AG04450 (cell line): ENCODE measurements at places on chromosomes 12 and 14.

GRCh38 chr12:69492739-69493138 is 22.6 kb downstream of the FRS2 start:
- no peak for DNase-seq

- no peak for DNase-seq
Observed at GRCh38 chr12:52074971-52075724, 4.4 kb upstream of the SMIM41 start.

DNA sequence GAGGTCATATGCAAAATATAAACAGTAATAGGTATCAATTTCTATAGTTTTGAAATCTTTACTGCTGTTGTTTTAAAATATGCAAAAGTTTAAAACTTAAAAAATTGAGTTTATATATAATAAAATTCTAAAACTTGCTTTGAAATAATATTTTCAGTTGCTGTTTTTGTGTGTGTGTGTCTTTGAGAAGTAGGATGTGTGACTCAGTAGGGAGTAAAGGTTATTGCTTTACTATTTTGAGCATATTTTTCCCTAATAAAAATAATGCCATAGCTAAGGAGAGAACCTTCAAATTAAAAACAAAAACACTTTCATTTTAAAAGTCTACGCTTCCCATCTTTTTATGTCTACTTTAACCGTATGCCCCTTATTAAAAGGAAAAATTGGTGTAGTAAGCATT is 238.1 kb downstream of the FBXL14 start:
- DNase-seq, result no peak

- no peak for DNase-seq
Observed at GRCh38 chr12:52391618-52392002, 6.2 kb upstream of the KRT84 start.

DNA sequence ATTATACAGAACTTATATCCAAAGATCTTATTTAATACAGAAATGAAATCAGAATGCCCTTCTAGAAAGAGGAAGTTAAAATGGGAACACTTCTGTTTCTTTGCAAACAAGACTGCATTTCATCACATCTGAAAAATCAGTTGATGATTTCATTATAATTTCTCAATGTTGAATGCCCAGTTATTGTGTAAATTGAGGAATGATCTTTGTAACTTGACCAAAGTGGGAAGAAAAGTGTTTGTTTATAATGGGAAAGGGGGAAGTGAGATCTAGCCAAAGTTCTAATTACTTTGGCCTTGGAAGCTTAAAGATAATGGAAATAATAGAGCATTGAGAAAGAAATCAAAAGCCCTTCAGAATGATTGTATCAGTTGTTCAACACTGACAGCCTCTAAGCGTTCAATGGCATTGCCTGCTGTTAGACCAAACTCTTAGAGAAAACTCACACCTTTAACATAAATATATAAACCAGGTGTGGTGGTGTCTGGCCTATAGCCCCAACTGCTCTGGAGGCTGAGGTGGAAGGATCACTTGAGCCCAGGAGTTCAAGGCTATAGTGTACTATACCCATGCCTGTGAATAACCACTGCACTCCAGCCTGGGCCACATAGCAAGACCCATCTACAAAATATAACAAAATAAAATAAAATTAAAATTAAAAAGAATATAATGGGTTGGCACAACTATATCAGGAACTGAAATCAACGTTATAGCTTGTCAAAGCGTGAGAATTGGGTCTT is 9.9 kb upstream of the LYZ start:
- no peak for DNase-seq
